ENCODE measurements at places on chromosomes 16 and 17.

- DNase-seq, result no peak
Observed at GRCh38 chr16:5903832-5904231, 806.2 kb upstream of the EEF2KMT start.

DNA sequence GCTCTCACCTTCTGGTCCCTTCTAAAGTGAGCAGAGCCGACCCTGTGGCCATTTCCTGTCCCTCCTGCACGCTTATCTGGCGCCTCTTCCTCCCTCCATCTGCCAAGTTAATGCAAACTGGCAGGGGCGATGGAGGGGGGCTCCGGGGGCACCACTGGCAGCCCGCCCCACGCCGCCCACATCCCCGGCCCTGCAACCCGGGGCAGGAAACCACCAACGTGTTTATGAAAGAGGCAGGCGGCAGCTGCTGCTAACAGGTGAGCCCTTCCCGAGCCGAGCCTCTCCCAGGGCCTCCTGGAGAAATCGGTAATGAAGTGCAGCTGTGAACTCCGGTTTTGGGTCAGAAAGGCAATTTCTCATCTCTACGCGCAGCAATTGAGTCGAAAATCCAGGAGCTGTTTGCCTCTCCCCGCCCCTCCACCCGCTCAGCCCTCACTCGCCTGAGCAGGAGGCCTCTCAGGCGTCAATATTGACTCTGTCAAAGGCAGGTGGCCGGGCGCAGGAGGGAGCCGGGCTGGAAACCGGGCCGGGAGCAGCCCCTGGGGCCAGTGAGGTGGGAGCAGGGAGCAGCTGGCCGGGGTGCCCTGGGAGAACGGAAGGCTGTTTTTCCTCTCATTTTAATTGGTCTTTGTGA lies 164.4 kb upstream of the GSE1 start:
- no peak for DNase-seq

- DNase-seq, result no peak
Observed at GRCh38 chr16:87575027-87575804, 27.1 kb upstream of the JPH3 start.

- no peak for DNase-seq
Observed at GRCh38 chr16:19377864-19378263, 39.8 kb upstream of the TMC5 start.

DNA sequence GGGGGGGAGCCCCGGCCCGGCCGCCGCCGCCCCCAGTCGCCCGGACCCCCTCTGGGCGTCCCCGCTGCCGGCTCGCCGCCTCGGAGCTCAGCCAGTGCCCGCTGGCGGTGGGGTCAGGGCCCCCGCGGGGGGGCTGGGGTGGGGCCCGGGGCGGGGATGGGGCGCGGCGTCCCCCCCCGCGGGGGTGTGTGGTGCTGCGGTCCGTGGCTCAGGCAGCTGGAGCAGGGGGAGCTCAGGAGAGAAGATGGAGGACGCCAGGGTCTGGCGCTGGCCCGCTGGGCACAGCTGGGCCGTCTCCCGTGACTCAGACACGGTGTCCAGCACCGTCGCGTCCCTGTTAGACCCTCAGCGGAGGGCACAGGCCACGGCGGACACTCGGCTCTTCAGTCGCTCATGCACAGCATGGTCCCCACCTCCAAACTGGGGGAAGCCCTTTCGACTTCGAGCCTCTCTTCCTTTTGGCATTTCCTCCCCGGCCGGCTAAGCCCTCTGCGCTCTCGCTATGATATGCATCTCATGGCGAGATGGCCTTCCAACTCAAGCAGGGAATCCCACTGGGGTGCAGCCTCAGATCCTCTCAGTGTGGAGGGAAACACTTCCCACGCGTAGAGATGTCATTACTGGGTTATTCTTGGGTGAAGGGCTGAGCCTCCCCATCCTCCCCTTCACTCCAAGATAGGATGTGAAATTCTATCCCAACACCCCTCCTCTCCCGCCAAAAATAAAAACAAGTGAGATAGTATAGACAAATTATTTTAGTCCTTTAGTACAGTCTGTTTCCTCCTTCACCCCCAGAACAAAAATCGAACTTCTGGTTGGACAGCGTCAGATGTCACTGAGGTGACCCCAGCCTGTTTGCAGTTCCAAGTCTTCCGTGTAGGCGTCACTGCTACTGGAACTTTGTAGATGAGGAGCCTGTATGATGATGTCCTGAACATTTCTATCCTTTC lies 522 bp upstream of the VEZF1 start:
- peak; percentile 76 for DNase-seq

DNA sequence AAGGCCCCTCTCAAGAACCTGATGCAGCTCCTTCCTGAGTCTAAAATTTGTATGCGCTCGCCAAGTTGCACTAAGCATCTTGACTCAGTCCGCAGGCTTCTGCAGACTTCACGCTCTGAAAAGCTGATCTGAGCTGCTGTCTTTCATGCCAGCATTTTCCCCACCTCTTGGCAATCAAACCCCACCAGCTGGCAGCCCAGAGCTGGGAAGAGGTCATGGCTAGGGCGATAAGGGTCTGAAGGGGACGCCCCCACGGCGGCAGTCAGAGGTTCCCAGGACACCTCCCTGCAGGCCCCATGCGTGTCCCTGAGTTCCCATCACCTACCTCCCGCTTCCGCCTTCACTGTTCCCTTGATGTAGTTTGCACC lies 5.1 kb upstream of the UNC13D start:
- DNase-seq, result no peak

DNA sequence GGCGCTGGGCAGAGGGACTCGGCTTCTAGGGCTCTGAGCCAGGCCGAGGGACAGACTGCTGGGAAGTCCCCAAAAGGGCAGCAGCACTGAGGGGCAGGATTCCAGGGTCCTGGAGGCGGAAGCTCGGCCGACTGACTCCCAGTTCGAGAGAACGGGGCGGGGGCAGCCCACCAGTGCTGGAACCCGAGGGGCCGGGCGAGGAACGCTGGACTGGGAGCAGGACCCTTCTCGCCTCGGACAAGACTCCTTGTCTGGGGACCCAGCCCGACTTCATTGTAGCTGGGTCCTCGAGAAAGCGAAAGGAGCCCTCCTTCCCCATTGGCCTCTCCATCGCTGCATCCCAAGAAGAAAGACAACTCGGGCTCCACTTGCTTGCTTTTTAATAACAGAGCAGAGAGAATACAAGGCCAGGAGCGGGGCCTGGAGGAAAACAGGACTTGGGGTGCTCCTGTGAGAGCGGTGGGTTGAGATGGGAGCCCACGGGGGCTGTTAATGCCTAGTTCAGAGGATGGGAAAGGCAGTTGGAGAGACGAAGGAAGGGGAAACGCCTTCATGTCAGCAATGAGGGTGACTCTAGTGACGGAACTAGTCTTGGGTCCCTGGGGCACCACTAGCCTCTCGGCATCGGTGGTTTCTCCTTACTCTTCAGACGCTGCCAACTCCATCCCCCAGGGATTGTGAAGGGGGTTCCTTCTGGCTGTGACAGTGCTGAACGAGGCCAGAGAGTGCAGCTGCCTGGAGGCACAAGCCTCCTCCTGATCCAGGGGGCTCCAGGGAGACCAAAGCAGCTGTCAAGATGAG lies 492 bp upstream of the CAMTA2 start:
- no peak for DNase-seq

DNA sequence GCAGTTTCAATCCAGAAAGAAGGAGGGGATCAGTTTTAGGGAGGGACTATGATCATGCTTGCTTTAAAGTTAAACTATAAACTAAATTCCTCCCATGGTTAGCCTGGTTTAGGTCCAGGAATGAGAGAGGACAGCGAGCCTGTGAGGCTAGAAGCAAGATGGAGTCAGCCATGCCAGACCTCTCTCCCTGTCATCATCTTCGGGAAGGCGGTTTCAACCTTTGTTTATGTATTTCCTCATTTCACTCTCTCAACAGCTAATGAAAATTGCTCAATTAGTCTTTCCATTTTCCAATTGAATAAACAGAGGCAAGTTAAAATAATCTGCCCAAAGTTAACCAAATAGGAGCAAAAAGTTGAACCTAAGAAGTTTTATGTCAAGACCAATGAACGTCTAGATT lies 201.5 kb downstream of the KCNJ2 start:
- no peak for DNase-seq

- DNase-seq, result no peak
Observed at GRCh38 chr17:2042390-2042847, 597 bp downstream of the OVCA2 start.

DNA sequence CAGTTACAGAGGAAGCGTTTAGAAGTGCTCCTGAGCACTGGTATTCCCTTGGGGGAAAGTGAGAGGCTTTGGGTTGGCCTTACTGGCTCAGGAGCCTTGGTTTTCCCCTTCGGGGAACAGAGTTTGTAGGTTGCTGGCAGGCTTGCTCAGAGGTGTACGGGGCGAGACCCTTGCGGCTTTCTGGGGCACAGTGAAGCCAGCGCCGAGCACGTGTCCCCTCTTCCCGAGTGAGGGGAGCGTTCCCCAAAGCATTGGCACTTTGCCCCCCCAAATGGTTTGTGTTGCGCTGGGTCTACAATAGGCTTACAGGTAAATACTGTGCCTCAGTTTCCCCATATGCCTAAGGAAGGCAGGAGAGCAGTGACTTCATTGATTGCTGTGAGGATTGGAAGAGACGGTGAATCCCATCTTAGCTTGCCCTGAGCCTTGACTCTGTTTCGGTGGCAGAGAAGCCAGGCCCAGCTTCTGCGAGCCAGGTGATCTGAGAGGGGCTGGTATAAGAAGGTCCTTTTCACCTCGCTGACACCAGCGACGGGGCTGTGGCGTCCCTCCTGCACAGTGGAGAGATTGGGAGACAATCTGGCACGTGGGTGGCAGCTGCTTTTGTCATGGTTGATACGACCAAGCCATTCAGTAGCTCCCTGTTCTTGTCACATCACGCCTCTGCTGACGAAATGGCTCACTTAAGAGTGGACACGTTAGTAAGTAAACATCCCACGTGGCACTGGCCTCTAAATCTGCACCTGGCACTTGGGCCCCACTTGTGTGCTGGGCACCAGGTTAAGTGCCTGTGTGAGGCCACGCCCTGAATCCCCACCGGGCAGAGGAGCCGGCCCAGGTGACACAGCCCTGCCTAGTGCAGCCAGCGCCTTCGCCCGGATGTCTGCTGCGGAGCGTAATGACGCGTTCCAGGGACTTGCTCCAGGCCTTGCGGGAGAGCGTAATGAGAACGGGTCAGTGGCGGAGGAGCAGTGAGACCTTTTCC lies 55.0 kb downstream of the MEAK7 start:
- no peak for DNase-seq

- peak; percentile 37 for DNase-seq
Observed at GRCh38 chr16:81204798-81205680, 33.5 kb upstream of the BCO1 start.

DNA sequence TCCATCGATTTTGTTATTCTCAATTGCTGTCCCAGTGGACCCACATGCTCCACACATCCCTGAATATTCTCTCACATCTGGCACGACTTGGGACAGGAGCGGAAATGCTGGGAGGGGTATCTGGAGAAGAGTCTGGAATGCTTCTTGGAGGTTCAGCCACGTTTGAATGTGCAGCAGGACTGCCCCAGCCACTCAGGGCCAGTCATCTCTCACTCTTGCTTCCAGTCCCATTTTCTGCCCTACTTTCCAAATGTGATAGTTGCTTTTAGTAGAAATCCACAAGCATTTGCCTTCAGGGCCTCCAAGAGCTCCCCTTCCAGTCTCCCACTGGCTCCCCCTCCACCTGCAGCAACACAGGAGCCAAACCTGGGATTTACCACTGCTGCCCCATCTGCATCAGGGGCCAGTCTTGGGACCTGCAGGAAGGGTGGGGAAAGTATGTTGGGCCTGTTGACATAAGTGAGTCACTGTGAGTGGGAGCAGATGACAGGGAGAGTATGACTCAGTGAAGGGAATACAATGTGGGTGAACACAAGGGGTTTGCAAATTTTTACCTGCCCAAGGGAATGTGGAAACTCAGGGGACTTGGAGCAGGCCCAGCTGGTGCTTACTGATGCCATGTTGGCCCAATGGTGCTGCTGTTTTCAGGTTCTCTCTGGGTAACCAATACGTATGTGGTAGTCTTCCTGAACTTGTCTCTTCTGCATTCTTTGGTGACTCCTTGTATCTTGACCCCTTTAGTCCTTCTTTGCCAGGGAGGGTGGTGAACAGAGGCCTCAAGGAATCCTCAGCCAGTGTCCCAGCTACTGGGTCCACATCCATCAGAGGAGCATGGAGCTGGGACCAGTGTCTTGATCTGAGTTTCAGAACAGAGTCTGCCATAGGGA lies 78.8 kb upstream of the CRHR1 start:
- DNase-seq, result no peak

DNA sequence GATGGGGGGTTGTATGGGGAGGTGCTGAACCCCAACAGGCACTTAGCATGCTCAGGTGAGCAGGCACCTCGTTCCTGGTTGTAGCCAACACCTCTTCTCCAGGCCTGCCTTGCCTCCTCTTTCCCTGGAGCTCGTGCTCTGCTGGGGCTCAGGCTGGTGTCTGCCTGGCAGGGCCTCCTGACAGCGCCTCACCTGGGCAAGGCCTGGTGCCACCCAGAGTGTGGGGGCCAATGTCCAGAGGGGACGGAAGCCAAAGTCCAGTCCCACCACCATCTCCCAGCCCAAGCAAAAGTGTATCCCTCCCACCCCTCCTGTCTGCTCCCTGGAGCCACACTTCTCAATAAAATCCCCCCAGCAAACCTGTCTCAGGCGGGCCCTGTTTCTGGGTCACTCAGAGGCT lies 304.2 kb upstream of the TNRC6C start:
- no peak for DNase-seq

DNA sequence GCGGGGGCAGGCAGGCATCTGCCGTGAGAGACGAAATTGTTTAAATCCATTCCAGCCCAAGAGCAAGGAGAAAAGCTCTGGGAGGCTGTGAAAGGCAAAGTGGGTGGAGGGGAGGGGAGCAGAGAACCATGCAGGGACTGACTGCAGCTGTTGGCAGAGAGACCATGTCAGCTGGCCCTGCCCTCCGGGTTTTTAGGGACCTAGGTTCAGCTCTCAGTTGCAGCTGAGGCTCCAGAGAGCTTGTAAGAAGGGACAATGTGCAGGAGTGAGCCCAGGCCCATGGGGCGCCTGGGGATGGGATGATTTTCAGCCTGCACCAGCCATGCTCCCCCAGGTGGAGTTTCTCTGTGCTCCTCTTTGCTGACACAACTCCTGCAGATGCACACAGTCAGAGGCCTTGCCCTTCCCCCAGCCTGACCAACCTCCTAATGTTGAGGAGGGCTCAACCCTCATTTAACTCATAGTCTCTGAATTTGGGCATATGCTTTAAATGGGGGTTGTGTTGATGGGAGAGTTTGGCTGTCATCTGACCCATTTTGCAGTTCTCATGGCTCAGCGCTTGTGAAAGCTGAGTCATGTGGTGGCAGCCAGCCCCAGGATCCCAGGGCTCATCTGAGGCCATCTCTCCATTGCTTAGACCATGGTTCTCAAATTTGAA lies 70.9 kb downstream of the PLXDC1 start:
- DNase-seq, result no peak

GRCh38 chr16:20218093-20218492 lies 109.2 kb downstream of the GP2 start:
- no peak for DNase-seq

DNA sequence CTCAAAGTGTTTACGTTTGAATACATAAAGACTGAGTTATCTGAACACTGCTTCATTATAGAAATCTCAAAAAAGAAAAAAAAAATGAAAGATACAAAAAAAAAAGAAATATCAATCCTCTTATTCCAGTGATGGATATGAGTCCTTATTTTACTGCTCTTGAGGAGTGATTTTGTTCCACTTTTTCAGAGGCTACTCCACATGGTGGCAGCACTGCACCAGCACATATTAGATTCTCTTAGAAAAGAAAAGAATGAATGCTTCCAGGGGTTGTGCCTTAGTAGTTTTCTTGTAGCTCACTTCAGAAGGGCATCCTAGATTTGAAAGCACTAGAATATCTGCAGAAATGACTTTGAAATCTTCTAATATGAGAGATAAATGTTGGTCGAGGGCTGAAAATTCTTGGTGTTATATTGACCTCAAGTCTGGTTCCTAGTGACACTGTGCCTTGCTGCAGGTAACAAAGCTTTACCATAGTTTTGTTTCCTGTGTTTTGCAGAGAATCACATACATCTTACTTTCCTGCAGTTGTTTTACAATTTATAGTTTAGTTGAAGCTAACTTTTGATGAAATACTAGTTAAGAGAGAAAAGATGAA lies 25.9 kb downstream of the AP2B1 start:
- DNase-seq, result no peak
